ENCODE measurements at places on chromosomes 4 and X.

GRCh38 chr4:150950657-150951288, 64.3 kb downstream of the LRBA start:
- no peak for DNase-seq

DNA sequence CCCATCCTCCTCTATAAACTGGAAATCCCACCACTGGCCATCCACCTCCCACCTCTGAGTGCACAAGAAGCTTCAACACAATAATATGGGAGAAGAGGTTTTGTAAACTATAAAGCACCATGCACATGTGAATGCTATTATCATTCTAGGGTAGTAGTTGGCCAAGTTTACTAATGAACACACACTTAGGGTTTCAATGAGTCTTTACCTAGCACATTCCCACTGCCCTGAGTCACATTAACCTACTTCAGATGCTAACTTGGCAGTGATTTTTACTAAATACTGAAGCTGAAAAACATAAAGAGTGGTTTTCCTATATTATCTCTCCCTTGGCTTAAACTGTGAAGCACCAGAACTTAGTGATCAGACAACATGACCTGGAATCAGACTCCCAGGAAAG, 93.9 kb downstream of the SH3KBP1 start:
- no peak for DNase-seq

- no peak for DNase-seq
Observed at GRCh38 chr4:80226094-80226493, 28.8 kb downstream of the PRDM8 start.

GRCh38 chr4:1515763-1516162, 109.5 kb upstream of the NKX1-1 start:
- DNase-seq = no peak

DNA sequence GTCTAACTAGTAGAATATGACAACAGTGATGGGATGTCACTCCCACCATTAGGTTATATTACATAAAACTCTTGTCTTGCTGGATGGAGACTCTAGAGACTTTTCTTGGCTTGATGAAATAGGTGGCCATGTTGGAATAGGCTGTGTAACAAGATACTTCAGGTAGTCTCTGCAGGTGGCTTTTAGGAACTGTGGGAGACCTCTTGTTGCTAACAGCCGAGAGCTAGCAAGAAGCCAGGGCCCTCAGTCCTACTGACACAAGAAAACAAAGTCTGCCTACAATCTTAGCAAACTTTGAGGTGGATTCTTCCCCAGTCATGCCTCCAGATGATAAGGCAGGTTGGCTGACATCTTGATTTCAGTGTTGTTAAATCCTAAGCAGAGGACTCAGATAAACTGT, 72.5 kb downstream of the GNL3L start:
- no peak for DNase-seq

GRCh38 chr4:70718811-70719604, 2.8 kb upstream of the RUFY3 start:
- no peak for DNase-seq

All from activated CD8-positive, alpha-beta T cell treated with anti-CD3 and anti-CD28 coated beads, Interleukin-2, amount 10 ng/mL, durations not matched to agents 7 days and 5 days (primary cell).